ENCODE measurements at places on chromosomes 2 and 18. TPM values are rescaled to one million over a fixed set of nuclear protein-coding genes. Genes with fewer than 3 reads are reported as not detected.

DNA sequence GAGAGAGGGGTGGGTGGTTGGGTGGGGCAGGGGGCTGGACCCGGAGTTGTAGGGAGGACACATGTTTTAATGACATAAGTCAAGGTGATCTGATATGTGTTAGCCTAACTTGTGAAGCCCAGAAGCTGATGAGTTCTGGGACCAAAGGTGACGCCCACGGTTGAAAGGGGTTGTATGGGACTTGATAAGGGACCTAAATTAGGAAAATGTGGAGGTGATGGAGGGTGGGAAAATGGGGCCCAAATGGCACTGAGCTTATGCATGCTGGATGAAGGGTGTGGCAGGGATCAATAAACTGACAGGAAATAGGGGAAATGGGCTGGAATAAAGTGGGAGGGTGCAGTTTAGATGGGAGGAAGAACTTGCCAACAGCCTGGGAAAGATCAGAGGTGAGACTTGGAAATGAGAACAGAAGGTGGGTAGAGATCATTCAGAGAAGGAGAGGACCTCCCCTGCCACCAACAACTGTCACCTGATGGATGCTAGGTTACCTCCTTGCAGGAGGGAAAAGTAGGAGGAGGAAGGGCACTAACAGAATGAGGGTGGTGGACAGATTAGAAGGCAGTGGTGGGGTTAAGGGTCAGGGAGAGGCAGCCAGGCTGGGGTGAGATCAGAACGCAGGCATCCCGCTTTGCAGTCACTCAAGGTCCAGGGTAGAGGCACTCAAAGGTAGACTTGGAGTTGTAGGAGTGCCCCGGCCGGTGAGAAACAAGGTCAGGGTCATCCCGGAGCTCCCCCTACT is 15.3 kb downstream of the WNT10A start:
- H3K4me1 ChIP-seq, result peaks cover 26% of the 10 kb centered on the region
- H3K4me3 ChIP-seq, result no peak overlapping the region
- peaks cover 48% of the 10 kb centered on the region for H3K27me3 ChIP-seq
- DNase-seq, result no peak
- H3K27ac ChIP-seq, result no peak overlapping the region
- no peaks in the 10 kb centered on the region for H3K36me3 ChIP-seq

DNA sequence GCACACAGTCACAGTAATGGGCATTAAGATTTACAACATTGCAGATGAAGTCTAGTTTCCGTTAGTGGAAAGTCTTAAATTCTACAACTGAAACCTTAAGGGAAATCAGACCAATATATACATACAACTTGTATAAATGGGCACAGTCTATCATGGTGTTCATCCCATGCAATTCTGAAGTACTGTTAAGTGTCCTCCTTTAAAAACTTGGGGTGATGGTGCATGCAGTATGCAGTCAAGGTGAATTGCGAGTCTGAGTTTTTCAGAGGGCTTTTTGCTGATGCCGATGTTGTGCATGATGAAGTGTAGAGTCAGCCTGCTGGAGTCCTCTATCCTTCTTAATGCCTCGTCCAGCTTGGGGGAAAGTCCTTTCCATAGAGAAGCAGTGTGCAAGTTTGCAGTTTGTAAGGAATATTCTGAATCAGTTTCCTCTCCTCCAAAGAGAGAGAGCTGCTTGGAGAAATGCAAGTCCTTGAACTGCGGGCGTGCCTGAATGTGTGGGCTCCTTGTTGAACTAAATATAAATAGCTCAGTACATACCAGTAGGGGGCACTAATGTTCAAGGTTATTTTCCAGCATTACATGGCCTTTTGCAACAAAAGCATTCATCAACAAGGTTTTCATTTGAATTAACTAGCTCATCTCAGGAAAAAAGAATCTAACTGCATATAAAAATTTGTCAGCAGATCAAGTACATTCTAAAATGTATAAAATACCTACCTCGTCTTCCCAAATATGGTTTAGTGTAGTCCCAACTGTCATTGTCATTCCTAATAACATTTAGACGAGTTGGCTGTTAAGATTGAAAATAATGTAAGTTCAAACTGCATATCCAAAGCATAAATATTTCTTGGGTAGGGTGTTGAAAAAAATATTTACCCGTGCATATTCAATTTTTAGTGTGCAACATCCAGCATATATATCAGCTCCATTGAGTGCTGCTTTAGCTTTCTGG is 21.3 kb downstream of the HNRNPLL start:
- H3K4me3 ChIP-seq, result no peak overlapping the region
- H3K27ac ChIP-seq, result no peak overlapping the region
- peak; percentile 34 for DNase-seq
- no peaks in the 10 kb centered on the region for H3K27me3 ChIP-seq

DNA sequence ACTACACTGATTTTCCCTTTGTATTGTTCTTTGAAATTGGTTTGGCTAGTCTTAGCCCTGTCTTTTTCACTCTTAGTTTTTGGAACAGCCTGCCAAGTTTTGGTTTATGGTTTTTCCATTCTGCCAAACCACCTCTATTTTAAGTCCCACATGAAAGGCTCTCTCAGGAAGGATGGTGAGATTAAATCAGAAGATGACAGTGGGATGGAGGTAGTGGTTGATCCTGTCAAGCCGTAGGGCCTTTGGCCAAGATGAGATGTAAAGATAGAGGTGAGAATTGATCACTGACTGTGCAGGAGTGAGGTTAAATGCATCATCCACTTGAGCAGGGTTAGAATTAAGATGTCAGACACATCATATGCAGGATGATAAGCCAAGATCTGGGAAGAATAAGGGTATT is 948.5 kb downstream of the SLC4A3 start:
- H3K4me1 ChIP-seq, result no peaks in the 10 kb centered on the region
- DNase-seq, result no peak
- H3K27ac ChIP-seq, result no peak overlapping the region

DNA sequence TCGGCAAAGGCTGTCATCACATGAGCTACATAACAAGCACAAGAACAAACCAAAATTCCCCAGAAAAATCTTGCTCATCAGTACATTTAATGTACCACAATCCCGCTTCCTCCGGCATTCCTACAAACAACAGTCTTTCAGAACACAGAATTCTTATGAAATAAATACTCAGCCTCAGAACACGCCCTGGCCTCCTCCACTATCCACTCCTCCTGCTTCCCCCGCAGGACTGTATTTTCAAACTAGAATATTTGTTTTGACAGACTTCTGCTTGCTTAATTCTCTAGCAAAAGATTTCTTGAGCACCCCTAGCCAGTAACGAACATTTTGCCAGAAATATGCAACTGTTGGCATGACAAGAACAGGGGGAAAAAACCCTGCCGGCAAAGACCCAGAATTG is 131.2 kb downstream of the THADA start:
- peak; percentile 65 for DNase-seq
- H3K36me3 ChIP-seq, result no peaks in the 10 kb centered on the region
- no peak overlapping the region for H3K4me3 ChIP-seq
- H3K27ac ChIP-seq, result peak overlapping the region; percentile 76
- peaks cover 32% of the 10 kb centered on the region for H3K4me1 ChIP-seq

GRCh38 chr2:108637304-108637669 is 82.0 kb upstream of the RANBP2 start:
- no peaks in the 10 kb centered on the region for H3K36me3 ChIP-seq
- no peak overlapping the region for H3K4me3 ChIP-seq
- no peaks in the 10 kb centered on the region for H3K27me3 ChIP-seq
- H3K4me1 ChIP-seq, result peaks cover 14% of the 10 kb centered on the region

DNA sequence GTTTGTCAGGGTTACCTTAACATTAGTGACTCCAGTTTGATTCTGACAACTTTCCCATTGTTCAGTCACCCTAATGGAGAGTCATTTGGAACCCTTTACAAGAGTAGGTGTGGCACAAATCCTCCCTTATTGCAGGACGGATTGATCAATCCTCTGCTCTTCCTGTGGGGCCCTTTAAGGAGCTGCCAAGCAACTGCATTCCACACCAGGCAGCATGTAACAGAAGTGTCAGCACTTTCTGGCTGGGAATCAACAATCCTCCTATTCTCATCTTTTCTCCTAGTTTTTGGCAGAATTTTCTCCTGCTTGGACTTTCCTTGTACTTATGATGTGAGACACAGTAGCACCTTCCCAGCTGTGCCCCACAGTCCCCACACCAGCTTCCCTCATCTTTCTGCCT is 177.8 kb downstream of the ST6GAL2 start:
- no peaks in the 10 kb centered on the region for H3K4me1 ChIP-seq
- H3K36me3 ChIP-seq, result no peaks in the 10 kb centered on the region
- no peak for DNase-seq
- no peak overlapping the region for H3K27ac ChIP-seq

- DNase-seq, result no peak
- no peak overlapping the region for H3K4me3 ChIP-seq
- no peak overlapping the region for H3K27ac ChIP-seq
- no peaks in the 10 kb centered on the region for H3K36me3 ChIP-seq
These were observed 534.2 kb downstream of the ZNF804A start for GRCh38 chr2:185132501-185133041.

- H3K4me1 ChIP-seq, result no peaks in the 10 kb centered on the region
- H3K4me3 ChIP-seq, result no peak overlapping the region
- no peaks in the 10 kb centered on the region for H3K27me3 ChIP-seq
- no peaks in the 10 kb centered on the region for H3K36me3 ChIP-seq
These were observed 325.5 kb downstream of the IRS1 start for GRCh38 chr2:226474131-226474530.

- no peaks in the 10 kb centered on the region for H3K36me3 ChIP-seq
- no peaks in the 10 kb centered on the region for H3K4me1 ChIP-seq
- H3K4me3 ChIP-seq, result no peak overlapping the region
These were observed 109.3 kb upstream of the MYCN start for GRCh38 chr2:15830937-15831549.

- no peaks in the 10 kb centered on the region for H3K36me3 ChIP-seq
- no peak overlapping the region for H3K4me3 ChIP-seq
- no peak overlapping the region for H3K27ac ChIP-seq
- no peaks in the 10 kb centered on the region for H3K27me3 ChIP-seq
- DNase-seq, result no peak
These were observed 254.8 kb downstream of the CDH2 start for GRCh38 chr18:27921904-27922751.

GRCh38 chr2:66753660-66754059 is 318.7 kb downstream of the MEIS1 start:
- peak; percentile 26 for DNase-seq
- H3K27ac ChIP-seq, result peak overlapping the region; percentile 58
- H3K36me3 ChIP-seq, result no peaks in the 10 kb centered on the region
- no peaks in the 10 kb centered on the region for H3K4me1 ChIP-seq
- H3K4me3 ChIP-seq, result no peak overlapping the region

- no peaks in the 10 kb centered on the region for H3K36me3 ChIP-seq
- no peak overlapping the region for H3K4me3 ChIP-seq
- H3K27ac ChIP-seq, result no peak overlapping the region
These were observed 110.6 kb upstream of the SIX2 start for GRCh38 chr2:45119855-45120254.

DNA sequence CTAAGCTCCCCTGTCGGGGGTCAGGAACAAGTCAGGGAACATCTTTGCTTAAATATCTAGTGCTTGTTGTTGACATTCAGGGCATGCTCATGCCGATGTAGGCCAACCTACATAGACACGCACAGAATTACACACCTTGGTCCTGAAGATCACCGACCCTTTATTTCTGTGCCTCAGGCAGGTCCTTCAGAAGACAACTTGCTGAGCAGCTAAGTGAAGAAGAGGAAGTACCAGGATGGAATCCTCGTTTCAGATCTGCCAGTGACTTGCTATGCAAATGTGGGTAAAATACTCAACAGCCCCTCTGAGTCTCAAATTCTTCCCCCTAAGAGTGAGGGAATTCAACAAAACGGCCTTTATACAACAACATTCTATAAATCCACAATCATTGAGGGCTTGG is 494.7 kb downstream of the BCL11A start:
- DNase-seq, result no peak
- H3K4me3 ChIP-seq, result no peak overlapping the region
- H3K36me3 ChIP-seq, result no peaks in the 10 kb centered on the region
- H3K27ac ChIP-seq, result no peak overlapping the region

DNA sequence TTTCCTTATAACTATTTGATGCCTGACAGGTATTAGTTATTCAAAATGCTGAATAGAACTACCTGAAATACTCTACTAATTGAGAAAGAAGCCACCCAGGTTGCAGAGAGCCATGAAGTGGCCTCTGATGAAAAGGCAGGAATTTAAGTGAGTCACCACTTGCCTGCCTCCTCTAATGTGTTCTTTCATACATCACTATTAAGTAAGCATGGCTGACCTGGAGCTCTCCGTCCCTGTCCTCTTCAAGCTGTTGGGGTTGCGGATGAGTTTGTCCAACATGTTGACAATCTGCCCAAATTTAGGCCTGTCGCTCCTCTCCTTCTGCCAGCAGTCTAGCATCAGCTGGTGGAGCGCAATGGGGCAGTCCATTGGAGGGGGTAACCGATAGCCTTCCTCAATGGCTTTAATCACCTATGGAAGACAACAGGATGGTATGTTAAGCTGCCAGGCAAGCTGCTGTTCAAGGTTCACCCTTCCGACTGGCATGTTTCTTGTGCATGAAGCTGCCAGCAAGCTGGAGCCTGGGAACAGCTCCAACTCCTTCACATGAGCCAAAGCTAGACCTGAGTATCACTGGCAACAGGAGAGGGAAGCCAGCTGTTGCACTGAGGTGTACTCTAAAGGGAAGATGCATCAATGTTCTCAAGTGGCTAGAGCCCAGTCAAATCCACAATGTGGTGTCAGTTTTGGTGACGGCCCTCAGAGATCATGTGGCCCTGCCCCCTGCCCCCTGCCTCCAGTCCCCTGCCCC is 142.2 kb downstream of the EPHA4 start:
- H3K27ac ChIP-seq, result no peak overlapping the region
- DNase-seq, result peak; percentile 22
- peaks cover 6% of the 10 kb centered on the region for H3K4me1 ChIP-seq
- H3K36me3 ChIP-seq, result no peaks in the 10 kb centered on the region

GRCh38 chr18:35777039-35777438 is 195.4 kb upstream of the RMP24 start:
- no peak overlapping the region for H3K4me3 ChIP-seq
- no peak overlapping the region for H3K27ac ChIP-seq
- H3K27me3 ChIP-seq, result no peaks in the 10 kb centered on the region
- no peaks in the 10 kb centered on the region for H3K4me1 ChIP-seq
- no peak for DNase-seq

DNA sequence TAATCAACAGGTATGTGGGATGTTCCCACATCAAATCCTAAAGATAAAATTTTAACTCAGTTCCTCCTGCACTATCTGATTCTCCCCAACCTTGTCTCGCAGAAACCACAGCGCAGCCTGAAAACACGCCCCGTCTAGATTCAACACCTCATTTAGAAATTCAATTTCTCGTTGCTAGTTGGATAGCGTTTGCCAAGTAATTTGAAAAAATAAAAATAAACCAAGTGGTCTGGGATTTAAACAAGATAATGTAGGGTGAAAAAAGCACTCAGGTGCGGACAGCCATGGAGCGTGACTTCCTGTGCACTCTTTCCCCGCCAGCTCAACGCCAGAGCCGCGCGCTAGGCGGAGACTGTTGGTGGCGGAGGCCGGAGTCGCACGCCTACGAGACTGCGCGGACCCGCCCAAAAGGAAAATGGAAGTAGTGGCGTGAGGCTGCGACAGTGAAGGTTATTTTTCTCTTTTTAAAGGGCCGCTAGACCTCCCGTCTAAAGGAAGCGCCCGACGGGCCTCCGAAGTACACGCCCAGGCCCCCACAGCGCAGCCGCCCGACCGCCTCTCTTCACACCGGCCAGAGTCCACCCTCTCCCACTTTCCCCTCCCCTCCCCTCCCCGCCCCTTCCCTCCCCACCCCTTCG is 615 bp upstream of the CCNT2 start:
- peak overlapping the region; percentile 96 for H3K4me3 ChIP-seq
- peak overlapping the region; percentile 95 for H3K27ac ChIP-seq
- DNase-seq, result no peak
- H3K27me3 ChIP-seq, result no peaks in the 10 kb centered on the region
- peaks cover 15% of the 10 kb centered on the region for H3K4me1 ChIP-seq

GRCh38 chr18:50842846-50843245 is 23.0 kb upstream of the MRO start:
- H3K27ac ChIP-seq, result no peak overlapping the region
- no peaks in the 10 kb centered on the region for H3K36me3 ChIP-seq
- no peak overlapping the region for H3K4me3 ChIP-seq
- DNase-seq, result no peak
- no peaks in the 10 kb centered on the region for H3K27me3 ChIP-seq

IL1F10 gene
- not detected for total RNA-seq

HOXD13 gene
- not detected for total RNA-seq
